PC-3 (cell line): ENCODE measurements at places on chromosomes 3 and 15. TPM values are rescaled to one million over a fixed set of nuclear protein-coding genes. Genes with fewer than 3 reads are reported as not detected.

The HAPLN3 gene
- total RNA-seq = 1.0 and 1.1 TPM in 2 replicates

The MME gene
- 1.2 and 3.1 TPM in 2 replicates for total RNA-seq

The CHST14 gene
- total RNA-seq = 12.2 and 13.0 TPM in 2 replicates

The C2CD4A gene
- total RNA-seq = 0.11 and 0.52 TPM in 2 replicates

The GNB4 gene
- 5.2 and 6.3 TPM in 2 replicates for total RNA-seq

The MESP2 gene
- 1.1 and 1.3 TPM in 2 replicates for total RNA-seq
